ENCODE measurements at places on chromosomes 7 and 10.

- peak; percentile 47 for DNase-seq
Measured at GRCh38 chr7:8068892-8069686, 100.5 kb downstream of the GLCCI1 start.

GRCh38 chr7:2237109-2237602 is 4.4 kb upstream of the MAD1L1 start:
- DNase-seq, result no peak

GRCh38 chr7:33760834-33761233 is 144.5 kb upstream of the BMPER start:
- DNase-seq, result no peak

- DNase-seq, result peak; percentile 57
Measured at GRCh38 chr10:98312822-98313221, 44.8 kb upstream of the LOXL4 start.

GRCh38 chr10:19749185-19749729 is 67.0 kb upstream of the PLXDC2 start:
- DNase-seq, result no peak

- DNase-seq, result no peak
Measured at GRCh38 chr7:110909117-110909516, 181.8 kb upstream of the LRRN3 start.

GRCh38 chr10:3869036-3869435 is 84.0 kb upstream of the KLF6 start:
- DNase-seq, result no peak

- peak; percentile 65 for DNase-seq
Measured at GRCh38 chr7:150451097-150451793, 815 bp downstream of the GIMAP8 start.

- no peak for DNase-seq
Measured at GRCh38 chr10:7417807-7418206, 7.0 kb upstream of the SFMBT2 start.

DNA sequence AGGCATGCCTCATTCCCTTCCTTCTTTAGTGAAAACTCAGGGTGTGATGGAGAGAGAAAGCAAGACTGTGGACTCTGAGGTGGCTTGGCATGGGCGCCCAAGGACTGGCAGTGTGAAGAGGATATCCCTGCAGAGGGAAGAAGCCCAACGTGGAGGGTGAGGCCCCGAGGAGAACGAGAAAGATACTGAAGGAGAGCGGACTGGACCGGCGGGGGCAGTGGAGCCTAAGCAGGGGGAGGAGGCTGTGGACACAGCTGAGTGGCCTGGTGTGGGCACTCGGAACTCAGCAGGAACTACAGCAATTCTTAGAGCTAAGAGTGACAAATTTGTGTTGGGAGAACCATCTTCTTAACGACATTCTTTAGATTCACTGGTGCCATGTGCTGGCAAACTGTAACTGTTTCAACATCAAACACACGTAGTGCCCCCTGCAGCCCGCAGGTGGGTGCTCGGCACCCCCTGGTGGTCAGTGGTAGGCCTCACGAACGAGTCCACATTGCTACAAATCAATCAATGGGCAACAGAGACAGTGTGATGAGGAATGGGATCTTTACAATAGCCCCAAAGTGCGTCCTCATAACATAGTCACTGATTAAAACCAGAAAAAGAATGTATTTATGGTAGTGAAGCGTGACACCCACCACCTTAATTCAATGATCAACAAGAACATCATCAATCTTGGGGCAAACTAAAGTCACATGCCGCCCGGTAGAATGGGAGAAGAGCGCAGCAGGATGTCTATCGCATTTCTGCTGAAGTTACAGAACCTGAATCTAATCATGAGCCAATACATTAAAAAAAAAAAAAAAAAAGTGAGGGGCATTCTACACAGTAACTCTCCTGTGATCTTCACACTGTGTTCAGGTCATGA is 2.0 kb upstream of the SFTPA1 start:
- DNase-seq, result peak; percentile 78

GRCh38 chr7:11960621-11961020 is 128.6 kb upstream of the THSD7A start:
- no peak for DNase-seq

DNA sequence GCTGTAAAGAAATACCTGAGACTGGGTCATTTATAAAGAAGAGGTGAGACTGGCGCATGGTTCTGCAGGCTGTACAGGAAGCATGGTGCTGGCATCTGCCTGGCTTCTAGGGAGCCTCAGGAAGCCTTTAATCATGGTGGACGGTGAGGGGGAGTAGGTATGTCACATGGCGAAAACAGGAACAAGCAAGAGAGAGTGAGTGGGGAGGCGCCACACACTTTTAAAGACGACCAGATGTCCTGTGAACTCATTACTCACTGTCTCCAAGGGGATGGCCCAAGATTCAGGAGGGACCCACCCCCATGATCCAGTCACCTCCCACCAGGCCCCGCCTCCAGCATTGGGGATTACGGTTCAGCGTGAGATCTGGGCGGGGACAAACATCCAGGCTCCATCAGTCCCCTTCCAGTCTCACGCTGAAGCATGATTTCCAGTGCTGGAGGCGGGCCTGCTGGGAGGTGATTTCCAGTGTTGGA is 3.2 kb downstream of the ZNF316 start:
- peak; percentile 93 for DNase-seq

GRCh38 chr7:11379641-11380040 is 406.0 kb downstream of the PHF14 start:
- DNase-seq, result no peak

- DNase-seq, result no peak
Measured at GRCh38 chr7:138916731-138917130, 64.5 kb downstream of the KIAA1549 start.

- DNase-seq, result no peak
Measured at GRCh38 chr10:96826438-96826837, 5.7 kb upstream of the LCOR start.

DNA sequence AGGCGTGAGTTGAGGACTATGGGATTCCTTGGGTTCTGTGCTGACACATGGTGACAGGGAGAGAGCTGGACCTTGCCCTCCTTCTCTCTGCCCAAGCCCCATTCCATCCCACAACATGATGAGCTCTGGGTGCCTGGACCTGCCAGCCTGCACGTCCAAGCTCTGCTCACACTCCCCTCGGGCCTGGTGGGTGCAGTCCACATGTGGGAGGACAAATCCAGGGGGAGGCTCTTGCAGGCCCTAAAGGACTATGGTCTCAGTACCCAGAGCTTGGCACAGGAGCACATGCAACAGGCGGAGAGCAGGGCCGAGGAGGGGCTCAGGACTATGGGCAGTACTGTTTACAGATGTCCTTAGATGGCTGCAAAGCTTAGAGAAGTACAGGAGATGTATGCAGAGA is 91.4 kb downstream of the CLEC2L start:
- DNase-seq, result no peak

GRCh38 chr7:6533893-6534495 is 17.3 kb downstream of the GRID2IP start:
- no peak for DNase-seq

- DNase-seq, result no peak
Measured at GRCh38 chr10:68633816-68634466, 73.8 kb downstream of the TET1 start.

- DNase-seq, result no peak
Measured at GRCh38 chr7:139702811-139703486, 74.8 kb downstream of the HIPK2 start.

DNA sequence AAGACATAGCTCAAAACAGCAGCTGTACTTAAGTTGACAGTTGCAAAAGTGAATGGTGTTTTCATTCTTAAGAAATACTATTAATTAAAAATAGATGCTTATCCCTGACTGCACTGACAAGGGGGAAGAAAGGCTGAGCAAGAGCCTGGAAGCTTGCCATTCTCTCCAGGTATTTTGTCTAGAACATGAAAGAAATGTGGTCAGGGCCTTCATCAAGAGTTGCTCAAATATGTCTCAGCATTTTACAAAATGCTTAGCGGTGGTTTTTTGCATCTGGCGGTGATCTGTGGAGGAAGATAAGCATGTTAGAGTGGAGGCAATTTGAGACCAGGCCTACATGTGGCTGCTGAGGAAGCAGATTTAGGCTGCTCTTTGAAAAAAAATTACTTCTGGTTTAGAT is 46.4 kb upstream of the CC2D2B start:
- DNase-seq, result no peak

DNA sequence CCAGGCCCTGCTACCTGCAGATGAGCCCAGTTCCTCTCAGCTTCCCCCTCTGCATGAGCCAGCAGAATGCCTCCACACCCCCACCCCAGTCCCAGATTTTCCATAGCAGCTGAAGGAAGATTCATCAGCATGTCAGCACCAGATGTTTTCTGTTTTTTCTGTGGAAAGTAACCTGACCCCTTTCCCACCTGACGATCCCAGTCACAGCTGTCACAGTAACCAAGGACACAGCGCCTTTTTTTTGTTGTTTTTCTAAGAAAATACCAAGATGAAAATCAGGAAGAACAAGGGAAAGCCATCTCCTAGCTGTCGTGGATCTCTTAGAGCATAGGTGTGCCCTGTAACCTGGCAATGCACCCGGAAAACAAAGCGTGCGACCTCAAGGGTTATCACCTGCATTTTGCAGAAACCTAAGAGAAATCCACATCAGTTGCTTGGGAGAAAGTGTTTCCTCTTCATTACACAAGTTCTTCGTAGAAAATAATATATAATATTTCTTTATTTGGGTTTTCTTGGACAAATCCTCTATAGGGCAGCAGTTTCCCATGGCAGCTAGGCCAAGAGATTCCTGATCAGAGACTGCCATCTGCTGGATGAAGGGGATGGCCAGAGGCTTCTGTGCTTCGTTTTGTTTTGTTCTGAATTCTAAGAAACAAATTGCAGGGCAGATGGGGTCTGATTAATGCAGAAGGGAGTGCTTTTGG is 401.9 kb downstream of the TNS3 start:
- peak; percentile 71 for DNase-seq

DNA sequence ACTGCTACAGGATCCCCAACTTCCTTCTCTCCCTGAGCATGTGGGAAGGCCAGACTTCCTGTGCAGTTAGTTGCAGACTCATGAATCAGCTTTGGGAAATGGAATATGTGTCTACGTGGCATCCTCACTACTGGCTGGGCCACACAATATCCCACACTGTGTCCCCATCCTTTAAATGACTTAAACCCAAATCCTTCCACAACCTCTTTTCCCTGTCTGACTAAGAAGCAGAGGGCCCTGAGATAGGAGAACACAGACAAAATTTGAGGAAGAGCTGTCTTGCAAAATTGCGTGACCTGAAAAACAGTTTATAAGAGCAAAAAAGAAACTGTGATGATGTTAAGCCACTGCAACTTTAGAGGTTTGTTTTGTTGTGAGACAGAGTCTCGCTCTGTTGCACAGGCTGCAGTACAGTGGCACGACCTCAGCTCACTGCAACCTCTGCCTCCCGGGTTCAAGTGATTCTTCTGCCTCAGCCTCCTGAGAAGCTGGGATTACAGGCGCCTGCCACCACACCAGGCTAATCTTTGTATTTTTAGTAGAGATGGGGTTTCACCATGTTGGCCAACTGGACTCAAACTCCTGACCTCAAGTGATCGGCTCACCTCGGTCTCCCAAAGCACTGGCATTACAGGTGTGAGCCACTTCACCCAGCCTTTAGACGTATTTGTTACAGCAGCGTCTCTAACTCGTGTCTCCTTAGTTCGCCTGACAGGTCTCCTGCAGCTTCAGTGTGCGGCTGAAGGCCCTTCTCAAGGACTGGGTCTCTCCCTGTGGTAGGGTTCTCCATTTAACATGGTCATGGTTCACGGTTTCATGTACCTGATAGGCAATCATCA is 46.9 kb upstream of the SFMBT2 start:
- DNase-seq, result no peak

GRCh38 chr10:48536156-48536500 is 68.7 kb downstream of the ARHGAP22 start:
- DNase-seq, result no peak

- DNase-seq, result no peak
Measured at GRCh38 chr10:110357252-110357780, 52.6 kb upstream of the SMNDC1 start.

GRCh38 chr7:103031781-103032180 is 42.8 kb downstream of the FBXL13 start:
- DNase-seq, result no peak

- DNase-seq, result no peak
Measured at GRCh38 chr10:83574770-83575169, 564.5 kb upstream of the GHITM start.

DNA sequence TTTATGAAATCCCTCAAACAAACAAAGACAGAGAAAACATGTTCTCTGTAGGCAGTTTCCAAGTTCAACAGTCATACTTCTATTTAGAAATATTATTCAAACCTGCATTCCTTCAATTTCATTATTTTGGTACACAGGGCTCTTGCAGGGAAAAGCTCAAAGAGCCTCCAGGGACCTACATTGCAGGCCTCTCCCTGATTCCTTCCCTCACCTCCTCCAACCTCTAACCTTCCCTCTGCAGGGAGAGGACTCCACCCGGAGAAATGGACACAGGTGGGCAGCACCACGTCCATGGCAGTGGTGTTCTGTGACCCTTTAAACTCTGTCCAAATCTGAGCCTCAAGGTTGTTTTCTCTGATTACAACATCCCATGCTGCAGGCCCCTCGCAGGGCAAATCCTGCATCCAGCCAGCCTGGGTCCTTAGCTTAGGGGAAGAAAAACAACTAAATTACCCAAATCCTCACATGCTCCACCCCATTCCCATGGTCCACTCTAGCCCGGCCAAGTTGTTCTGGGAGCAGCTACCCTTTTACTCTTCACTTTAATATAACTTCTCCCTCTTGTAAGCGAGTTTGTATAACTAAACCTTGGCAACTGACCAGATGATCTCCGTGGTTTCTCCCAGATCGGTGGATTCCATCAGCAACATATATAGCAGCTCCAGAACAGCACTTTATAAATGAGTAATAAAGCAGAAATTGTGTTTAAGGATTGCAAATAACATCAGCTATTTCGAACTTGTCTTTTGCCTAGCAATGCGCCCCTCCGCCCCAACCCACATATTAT is 129.8 kb downstream of the CUBN start:
- DNase-seq, result no peak

GRCh38 chr10:71582506-71583475 is 136.8 kb downstream of the C10orf105 start:
- DNase-seq, result no peak

DNA sequence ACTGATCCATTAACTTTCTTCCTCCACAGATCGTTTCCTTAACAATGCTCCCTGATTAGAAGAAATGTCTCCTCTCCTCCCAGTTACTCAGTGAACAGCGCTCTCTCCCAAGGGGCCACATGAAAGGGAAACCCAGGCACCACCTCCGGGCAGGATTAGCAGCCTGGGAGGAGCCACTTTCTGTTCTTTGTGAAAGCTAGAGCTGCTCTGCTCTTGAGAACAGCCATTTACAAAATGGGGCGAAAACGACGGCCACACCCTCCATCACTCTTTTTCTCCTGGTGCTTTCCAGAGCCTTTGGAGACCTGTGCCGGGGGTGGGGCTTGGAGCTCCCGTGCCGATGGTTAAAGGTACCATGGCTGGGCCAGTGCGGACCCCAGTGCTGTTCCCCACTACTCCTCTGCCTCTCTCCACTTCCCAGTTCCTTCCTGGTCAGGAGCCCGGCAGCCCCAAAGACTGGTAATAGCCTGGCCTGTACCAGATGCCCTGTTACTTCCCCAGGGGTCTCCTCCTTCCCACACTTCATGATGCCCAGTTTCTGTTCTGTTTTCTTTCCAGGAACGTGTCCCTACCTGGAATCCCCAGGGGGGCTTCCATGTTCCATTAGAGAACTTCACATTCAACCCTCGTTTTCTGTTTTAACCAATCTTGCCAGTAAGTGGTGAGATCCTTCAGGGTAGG is 402.9 kb upstream of the GALNT17 start:
- peak; percentile 73 for DNase-seq
